ENCODE measurements at places on chromosomes 16 and 17. TPM values are rescaled to one million over a fixed set of nuclear protein-coding genes. Genes with fewer than 3 reads are reported as not detected.

DNA sequence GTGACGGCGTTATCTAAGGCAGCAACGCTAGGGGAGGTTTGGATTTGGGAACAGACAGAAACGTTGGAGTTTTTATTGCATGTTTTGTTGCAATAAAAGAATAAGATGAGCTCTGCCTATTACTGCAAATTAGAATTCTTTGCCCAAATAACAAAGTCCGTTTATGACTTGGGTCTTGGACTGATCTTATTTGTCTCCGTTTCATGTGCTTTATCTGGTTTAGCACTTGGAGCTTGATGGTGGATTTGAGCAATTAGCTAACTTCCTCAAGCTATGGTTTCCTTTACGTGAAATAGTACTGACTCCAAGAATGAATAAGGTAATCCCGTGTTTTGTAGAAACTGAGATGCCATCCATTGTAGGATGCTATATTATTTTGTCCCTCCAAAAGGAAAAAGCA, 233.0 kb upstream of the IRX5 start:
- DNase-seq, result no peak

The MGAT5B gene
- polyA plus RNA-seq, result not detected

- DNase-seq, result no peak
Measured at GRCh38 chr17:31416503-31416923, 25.0 kb downstream of the RAB11FIP4 start.

DNA sequence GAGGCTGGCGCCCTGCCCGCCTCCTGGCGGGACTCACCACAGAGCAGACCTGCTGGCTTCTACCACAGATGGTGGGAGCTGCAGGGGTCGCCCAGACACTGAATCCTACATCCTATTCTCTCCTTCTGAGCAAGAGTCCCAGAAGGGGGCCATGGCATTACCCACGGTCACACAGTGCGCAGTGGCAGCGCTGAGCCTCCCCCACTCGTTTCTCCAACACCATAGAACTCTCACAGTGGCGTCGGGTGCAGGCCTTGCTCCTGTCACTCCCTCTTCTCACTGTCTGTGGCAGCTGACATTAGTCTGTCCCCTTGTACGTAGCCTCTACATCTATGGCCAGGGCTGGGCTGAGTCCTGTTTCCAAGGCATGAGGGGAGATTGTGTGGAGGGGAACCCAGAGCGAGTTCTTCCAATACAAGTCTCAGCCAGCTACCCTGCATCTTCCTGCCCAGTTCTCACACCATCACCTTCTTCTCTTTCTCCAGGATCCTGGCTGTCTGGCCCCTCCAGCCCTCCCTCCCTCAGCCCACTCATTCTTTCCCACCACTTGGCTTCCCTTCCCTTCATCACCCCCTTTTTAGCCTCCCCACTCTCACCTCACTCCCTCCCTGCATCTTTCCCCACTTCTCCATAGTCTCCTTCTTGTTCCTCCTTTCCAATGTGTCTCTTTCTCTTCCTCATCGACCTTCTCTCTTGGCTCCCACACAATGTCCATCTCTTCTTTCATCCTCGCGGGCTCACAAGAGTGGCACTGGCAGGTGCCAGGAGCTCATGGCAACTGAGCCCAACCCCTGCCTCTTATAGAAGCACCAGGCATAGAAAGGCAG, 5.9 kb downstream of the UBTF start:
- DNase-seq, result no peak

- no peak for DNase-seq
Measured at GRCh38 chr16:85390511-85391174, 222.5 kb upstream of the GSE1 start.

The TRIM47 gene
- not detected for polyA plus RNA-seq

DNA sequence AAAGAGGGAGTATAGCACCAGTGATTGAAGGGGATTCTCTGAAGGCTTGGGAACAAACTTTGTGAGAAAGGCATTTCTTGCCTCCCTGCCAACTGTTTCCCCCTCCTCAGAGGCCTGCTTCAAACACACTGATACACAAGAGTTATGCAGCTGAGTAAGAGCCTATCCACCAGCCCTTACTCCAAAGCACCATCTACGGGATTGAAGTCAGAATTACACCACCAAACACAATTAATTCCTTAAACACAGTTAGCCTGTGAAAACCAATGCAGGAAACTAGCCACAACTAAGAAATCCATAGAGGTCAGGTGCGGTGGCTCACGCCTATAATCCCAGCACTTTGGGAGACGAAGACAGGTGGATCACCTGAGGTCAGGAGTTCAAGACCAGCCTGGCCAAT, 138.3 kb downstream of the SHCBP1 start:
- DNase-seq, result no peak

The ATP2C2 gene
- polyA plus RNA-seq, result 0.05 TPM

- DNase-seq, result peak; percentile 31
Measured at GRCh38 chr17:8122924-8123694, 797 bp downstream of the HES7 start.

The RMI2 gene
- 0.23 TPM for polyA plus RNA-seq

DNA sequence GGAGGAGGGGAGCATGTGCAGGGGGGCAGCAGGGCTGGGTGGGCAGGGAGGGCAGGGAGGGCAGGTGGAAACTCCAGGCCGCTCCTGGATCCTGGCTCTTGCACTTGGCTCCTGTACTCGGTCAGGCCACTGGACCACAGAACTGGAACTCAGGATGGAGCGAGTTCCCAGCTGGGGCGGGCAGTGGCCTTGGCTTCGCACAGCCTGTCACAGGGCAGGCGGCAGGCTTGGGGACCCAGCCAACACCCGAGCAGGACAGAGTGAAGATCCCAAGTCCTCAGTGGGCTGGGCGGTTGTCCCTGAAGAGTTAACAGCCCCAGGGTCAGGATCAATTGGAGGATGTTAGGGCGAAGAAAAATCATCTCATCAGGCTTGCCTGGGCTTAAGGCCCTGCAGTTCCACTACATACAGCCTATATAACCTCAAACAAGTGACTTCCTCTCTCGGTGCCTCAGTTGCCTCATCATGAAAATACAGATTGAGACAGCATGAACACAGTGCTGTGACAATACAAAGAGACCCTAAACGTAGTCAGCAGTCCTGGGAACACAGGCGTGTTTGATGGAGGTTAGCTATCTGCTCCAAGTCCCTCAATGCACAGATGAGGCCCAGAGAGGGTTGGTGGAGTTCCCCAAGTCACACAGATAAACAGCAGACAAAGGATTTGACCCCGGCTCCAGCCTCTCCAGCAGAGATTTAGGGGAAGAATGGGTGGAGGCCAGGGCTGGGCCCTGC, 21.9 kb downstream of the ZNF423 start:
- no peak for DNase-seq

The SRL gene
- 0.04 TPM for polyA plus RNA-seq

- DNase-seq, result peak; percentile 69
Measured at GRCh38 chr16:50037662-50038220, 12.7 kb downstream of the CNEP1R1 start.

The ACSM5 gene
- 0.33 TPM for polyA plus RNA-seq

The PRR35 gene
- not detected for polyA plus RNA-seq

The INCA1 gene
- polyA plus RNA-seq, result 0.38 TPM

GRCh38 chr17:40738553-40738952, 16.6 kb downstream of the KRT25 start:
- no peak for DNase-seq

The TXNL4B gene
- 7.0 TPM for polyA plus RNA-seq

GRCh38 chr17:77200711-77201110, 59.9 kb downstream of the SEC14L1 start:
- no peak for DNase-seq
